ENCODE measurements at places on chromosomes 6 and 20.

- no peaks in the 10 kb centered on the region for H3K27me3 ChIP-seq
- DNase-seq: peak; percentile 57
- no peaks in the 10 kb centered on the region for H3K36me3 ChIP-seq
These were observed 15.5 kb downstream of the COL9A3 start for GRCh38 chr20:62832212-62832922.

- peaks cover 7% of the 10 kb centered on the region for H3K27me3 ChIP-seq
- peaks cover 35% of the 10 kb centered on the region for H3K4me1 ChIP-seq
- H3K27ac ChIP-seq: no peak overlapping the region
- no peak for DNase-seq
- no peaks in the 10 kb centered on the region for H3K36me3 ChIP-seq
These were observed 96.6 kb downstream of the TMEM242 start for GRCh38 chr6:157226761-157227160.

DNA sequence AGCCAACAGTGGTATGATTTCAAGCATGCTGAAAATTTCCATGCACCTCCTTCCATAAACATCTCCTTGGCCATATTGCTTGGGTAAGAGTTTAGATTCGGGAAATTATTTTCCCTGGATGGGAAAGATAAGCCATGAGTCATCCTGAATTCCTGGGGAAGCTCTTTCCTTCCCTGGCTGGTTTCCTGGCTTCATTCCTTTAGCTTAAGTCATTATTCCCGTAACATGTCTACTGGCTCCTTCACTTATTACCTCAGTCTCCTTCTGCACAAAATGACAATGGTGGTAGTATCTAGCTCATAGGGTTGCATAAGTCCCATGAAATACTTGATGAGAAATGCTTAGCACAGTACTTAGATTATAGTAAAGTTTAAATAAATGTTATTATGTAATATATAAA, 27.6 kb downstream of the TINAG start:
- H3K27me3 ChIP-seq: no peaks in the 10 kb centered on the region
- H3K4me3 ChIP-seq: no peak overlapping the region
- H3K4me1 ChIP-seq: no peaks in the 10 kb centered on the region
- no peak for DNase-seq
- no peaks in the 10 kb centered on the region for H3K36me3 ChIP-seq

DNA sequence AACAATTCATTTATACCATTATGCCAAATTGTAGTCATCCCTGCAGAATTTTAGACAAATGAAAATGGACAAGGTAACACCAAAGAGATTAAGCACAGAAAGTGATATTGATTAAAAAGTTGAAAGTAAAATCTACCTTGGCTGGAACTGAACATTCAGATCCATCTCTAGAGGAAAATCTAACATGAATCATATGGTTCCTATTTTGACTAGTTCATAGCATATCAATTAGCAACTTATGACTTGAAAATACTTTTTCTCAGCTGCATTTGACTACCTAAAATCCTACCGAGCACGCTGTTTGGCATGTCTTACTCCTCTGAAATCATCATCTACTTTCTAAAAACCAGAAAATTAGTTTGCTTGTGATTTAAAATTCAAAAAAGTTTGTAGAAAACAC, 22.6 kb downstream of the PSMB9 start:
- no peak overlapping the region for H3K27ac ChIP-seq
- no peaks in the 10 kb centered on the region for H3K27me3 ChIP-seq
- H3K36me3 ChIP-seq: peaks cover 42% of the 10 kb centered on the region
- no peak overlapping the region for H3K4me3 ChIP-seq
- H3K4me1 ChIP-seq: no peaks in the 10 kb centered on the region

DNA sequence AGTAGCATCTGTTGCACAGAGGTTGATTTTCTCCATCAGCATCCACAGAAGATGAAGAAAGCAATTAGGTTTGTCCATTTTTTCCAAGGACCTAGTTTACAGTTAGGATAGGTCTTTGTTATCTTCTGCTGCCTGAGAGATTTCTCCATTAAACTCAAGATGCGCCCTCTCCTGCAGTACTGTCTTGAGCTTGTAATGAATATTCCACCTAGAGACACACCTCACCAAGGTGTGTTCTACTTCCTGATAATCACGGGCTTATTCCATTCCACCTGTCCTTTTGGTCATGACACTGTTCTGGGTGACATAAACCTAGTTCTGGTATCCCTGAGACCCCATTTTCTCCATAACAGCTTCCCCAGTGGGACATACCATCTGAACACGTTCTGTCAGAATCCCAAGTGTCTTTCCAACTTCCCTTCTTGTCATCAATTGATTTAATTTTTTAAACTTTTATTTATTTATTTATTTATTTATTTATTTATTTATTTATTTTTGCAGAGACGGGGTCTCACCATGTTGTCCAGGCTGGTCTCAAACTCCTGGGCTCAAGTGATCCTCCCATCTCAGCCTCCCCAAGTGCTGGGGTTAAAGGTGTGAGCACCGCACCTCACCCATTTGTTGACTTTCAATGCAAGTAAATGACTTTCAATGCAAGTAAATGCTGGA, 75.6 kb upstream of the HS3ST5 start:
- H3K4me1 ChIP-seq: peaks cover 3% of the 10 kb centered on the region
- DNase-seq: no peak
- H3K4me3 ChIP-seq: no peak overlapping the region
- H3K27me3 ChIP-seq: no peaks in the 10 kb centered on the region
- no peak overlapping the region for H3K27ac ChIP-seq
- H3K36me3 ChIP-seq: no peaks in the 10 kb centered on the region

GRCh38 chr6:161169696-161170095, 104.2 kb downstream of the AGPAT4 start:
- H3K27ac ChIP-seq: no peak overlapping the region
- no peak for DNase-seq
- peaks cover 4% of the 10 kb centered on the region for H3K4me1 ChIP-seq
- H3K27me3 ChIP-seq: no peaks in the 10 kb centered on the region
- H3K36me3 ChIP-seq: no peaks in the 10 kb centered on the region

GRCh38 chr6:14348389-14348788, 230.8 kb downstream of the CD83 start:
- H3K4me1 ChIP-seq: peaks cover 16% of the 10 kb centered on the region
- no peak for DNase-seq
- no peak overlapping the region for H3K27ac ChIP-seq
- H3K4me3 ChIP-seq: no peak overlapping the region
- H3K36me3 ChIP-seq: no peaks in the 10 kb centered on the region

- DNase-seq: no peak
- no peak overlapping the region for H3K4me3 ChIP-seq
- no peak overlapping the region for H3K27ac ChIP-seq
- H3K36me3 ChIP-seq: no peaks in the 10 kb centered on the region
- no peaks in the 10 kb centered on the region for H3K4me1 ChIP-seq
These were observed 55.1 kb downstream of the MYLK4 start for GRCh38 chr6:2695454-2696095.

DNA sequence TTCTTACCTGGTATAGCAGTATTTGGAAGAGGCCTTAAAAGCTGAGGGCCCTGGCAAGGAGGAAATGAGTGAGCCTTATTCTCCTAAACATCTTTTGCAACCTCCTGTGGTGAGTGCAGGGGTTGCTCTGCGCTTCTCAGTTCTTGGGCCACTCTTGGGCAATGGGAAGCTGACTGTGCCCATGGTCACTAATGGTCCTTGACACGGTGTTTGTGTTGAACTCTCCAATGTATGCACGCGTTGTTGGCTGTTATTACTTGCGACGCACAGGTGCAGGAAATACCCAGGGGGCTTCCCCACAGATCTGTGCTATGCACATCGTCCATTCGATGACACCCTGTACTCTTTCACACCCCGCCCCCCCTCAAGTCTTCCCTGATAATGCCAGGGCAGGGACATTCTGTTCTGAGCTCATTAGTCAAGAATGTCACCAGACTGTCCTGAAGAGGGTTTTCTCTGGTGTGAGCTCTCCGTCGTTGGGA, 79.7 kb downstream of the EDN1 start:
- H3K4me1 ChIP-seq: no peaks in the 10 kb centered on the region
- no peak for DNase-seq
- no peak overlapping the region for H3K27ac ChIP-seq

DNA sequence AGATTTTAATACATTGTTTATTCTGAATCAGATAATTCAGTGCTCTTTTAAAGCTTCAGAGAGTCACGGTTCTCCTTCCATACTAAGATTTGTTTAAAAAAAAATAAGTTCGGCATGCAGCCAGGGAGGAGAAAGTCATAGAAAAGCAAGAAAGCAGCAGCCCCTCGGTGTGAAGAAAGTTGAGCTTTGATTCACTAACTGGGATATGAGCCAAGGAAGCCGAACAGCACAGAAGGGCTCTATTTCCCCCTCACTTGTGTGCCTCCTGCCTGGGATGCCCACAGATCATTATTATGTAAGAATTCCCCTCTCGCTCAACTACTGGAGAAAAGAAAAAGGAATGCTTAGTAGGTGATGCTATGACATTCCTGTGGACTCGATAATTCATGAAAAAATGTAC, 69.3 kb upstream of the SYNJ2 start:
- H3K4me3 ChIP-seq: no peak overlapping the region
- no peak for DNase-seq
- H3K4me1 ChIP-seq: peaks cover 14% of the 10 kb centered on the region
- no peaks in the 10 kb centered on the region for H3K27me3 ChIP-seq

DNA sequence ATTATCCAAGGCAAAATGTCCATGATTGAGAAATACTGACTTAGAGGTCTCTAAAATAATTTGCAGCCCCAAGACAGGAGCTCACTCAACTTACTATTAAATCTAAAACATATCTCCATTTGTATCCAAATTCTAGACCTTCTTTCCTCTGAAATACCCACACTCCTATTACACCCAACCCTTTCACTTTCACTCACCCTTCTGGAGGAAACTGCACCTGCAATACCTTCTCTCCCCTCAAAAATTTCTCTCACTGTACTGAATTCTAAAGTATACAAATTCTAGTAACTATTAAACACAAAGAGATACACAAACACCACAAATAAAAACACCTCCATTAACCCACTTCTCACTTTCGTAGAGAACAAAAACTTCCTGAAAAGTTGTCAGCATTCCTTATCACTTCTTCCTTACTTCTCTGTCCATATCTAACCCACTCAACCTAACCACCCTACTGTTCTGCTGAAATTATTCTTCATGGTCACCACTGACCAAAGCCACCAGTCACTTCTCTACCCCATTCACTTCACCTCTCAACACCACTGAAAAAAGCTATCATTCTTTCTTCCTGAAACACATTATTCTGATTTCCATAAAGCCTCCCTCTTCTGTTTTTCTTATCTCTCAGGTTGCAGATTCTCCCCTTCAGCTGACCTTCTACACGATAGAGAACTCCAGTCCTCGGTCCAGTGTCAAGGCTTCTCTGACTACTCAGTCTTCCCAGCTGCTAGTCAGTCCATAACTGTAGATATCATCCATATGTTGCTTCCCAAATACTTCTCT, 12.0 kb downstream of the LMBRD1 start:
- no peaks in the 10 kb centered on the region for H3K27me3 ChIP-seq
- H3K27ac ChIP-seq: no peak overlapping the region
- no peak for DNase-seq
- H3K4me1 ChIP-seq: peaks cover 22% of the 10 kb centered on the region
- H3K4me3 ChIP-seq: no peak overlapping the region

DNA sequence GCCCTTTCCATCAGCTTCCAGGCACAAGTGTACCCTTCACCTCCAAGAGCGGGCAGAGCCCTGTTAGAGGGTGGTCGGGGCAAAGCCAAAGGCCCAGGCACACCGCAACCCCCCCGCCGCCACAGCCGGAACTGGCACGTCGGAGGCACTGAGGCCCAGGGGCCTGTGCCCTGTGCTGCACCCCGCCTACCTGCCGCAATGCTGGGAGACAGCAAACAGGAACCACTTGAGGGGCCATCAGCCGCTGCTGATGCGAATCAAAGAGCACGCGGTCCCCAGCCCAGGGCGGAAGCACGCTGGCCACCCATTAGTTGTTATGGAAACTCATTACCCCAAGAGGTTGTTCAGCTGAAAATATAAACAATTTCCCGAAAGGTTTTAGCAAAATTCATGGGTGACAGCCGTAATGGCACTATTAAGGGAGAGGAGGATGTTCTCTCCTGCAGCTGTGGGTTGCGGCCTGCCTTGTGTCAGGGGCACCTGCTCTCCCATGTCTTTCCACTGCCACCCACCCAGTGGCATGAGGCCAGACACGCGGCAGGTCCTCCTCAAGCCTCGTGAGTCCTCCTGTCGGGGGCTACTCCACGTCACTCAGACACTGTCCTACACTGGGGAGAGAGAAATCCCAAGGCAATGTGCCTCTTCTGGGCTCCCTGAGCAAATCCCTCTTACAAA, 65.3 kb downstream of the EDN3 start:
- H3K27ac ChIP-seq: no peak overlapping the region
- peaks cover 3% of the 10 kb centered on the region for H3K27me3 ChIP-seq
- no peaks in the 10 kb centered on the region for H3K36me3 ChIP-seq
- DNase-seq: no peak
- no peak overlapping the region for H3K4me3 ChIP-seq

GRCh38 chr20:25276533-25277050, 28.7 kb downstream of the PYGB start:
- no peak overlapping the region for H3K27ac ChIP-seq
- no peaks in the 10 kb centered on the region for H3K27me3 ChIP-seq
- peaks cover 24% of the 10 kb centered on the region for H3K36me3 ChIP-seq

GRCh38 chr6:34859951-34860350, 27.9 kb downstream of the TAF11 start:
- H3K36me3 ChIP-seq: peaks cover 46% of the 10 kb centered on the region
- DNase-seq: no peak
- H3K27ac ChIP-seq: no peak overlapping the region
- H3K27me3 ChIP-seq: no peaks in the 10 kb centered on the region
- no peaks in the 10 kb centered on the region for H3K4me1 ChIP-seq
- no peak overlapping the region for H3K4me3 ChIP-seq

GRCh38 chr6:22036699-22037098, 260.1 kb downstream of the PRL start:
- H3K36me3 ChIP-seq: peaks cover 4% of the 10 kb centered on the region
- no peak for DNase-seq
- peaks cover 6% of the 10 kb centered on the region for H3K27me3 ChIP-seq
- no peak overlapping the region for H3K27ac ChIP-seq

DNA sequence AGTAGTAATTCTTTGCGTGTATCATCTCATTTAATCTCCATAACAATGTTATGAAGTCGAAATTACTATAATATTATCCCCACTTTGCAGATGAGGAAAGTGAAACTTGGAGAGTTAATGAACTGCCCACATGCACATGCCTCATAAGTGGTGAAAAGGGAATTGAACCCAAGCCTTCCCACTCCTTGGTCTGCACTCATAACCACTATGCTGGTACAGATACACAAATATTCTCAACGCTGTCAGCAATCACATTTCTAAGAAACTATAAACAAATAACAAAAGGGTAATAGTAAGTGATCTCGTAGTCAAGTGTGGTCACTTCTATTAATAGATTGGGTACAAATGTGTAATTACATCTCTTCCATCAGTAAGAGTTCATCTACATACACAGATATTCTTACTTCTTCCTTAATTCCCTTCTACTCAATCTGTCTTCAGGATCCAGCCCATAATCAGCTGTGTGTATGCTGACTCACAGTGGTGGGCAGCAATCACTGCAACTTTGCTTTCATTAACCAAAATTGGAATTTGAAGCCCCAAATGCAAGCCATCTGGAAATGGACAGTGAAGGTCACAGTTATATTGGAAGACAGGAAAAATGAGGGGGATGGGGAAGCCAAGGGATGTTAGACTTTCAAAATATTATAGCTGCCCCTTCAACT, 6.6 kb downstream of the PRSS35 start:
- H3K27me3 ChIP-seq: peaks cover 10% of the 10 kb centered on the region
- no peaks in the 10 kb centered on the region for H3K4me1 ChIP-seq
- DNase-seq: no peak
- no peaks in the 10 kb centered on the region for H3K36me3 ChIP-seq
